Caco-2 (cell line): ENCODE measurements at places on chromosomes 1 and 21. TPM values are rescaled to one million over a fixed set of nuclear protein-coding genes. Genes with fewer than 3 reads are reported as not detected.

The FAM43B gene
- total RNA-seq, result 3.6 and 4.4 TPM in 2 replicates

The TNFRSF4 gene
- total RNA-seq, result not detected in 2 replicates

The NEK2 gene
- total RNA-seq, result 32.1 and 34.7 TPM in 2 replicates

The S100A7 gene
- not detected in 2 replicates for total RNA-seq

The AKIRIN1 gene
- total RNA-seq, result 59.4 and 68.4 TPM in 2 replicates

DNA sequence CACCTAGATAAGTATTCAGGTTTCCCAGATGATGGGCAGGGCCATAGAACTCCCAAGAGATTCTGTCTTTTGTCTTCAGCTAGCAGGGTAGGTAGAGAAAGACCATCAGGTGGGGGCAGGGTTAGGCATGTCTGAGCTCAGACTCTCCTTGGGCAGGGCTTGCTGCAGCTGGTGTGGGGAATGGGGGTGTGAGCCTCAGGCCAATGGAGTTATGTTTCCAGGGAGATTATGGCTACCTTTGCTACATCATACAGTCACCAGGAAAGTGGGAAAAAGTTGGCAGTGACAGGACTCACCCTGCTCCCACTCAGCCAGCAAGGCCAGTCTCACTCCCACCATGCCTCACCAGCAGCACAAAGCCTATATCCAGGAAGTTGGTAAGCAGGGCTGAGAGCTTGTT, 77.8 kb downstream of the DRAM2 start:
- DNase-seq, result no peak

DNA sequence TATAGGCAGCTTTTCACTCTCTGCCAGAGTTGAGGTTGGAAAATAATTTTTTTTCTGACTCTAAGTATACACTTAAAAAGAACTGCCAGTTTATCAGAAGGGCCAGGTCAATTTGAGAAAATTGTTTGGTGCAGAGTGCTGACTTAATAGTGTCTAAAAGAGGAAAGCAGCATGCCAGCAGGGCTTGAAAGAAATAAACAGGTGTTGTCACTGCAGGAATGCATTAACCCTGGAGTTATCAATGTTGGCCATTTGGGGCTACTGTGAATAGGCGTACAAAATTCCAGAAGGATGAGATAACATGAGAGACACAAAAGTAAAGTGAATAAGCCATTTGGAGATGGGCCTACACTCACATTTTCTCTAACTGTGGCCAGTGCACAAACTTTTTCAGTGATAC, 220.6 kb upstream of the PLD5 start:
- no peak for DNase-seq

- no peak for DNase-seq
These were observed 78.9 kb downstream of the CD247 start for GRCh38 chr1:167439301-167439988.

GRCh38 chr1:2279210-2279639, 51.1 kb downstream of the SKI start:
- no peak for DNase-seq
